ENCODE measurements at places on chromosomes 2 and 18.

DNA sequence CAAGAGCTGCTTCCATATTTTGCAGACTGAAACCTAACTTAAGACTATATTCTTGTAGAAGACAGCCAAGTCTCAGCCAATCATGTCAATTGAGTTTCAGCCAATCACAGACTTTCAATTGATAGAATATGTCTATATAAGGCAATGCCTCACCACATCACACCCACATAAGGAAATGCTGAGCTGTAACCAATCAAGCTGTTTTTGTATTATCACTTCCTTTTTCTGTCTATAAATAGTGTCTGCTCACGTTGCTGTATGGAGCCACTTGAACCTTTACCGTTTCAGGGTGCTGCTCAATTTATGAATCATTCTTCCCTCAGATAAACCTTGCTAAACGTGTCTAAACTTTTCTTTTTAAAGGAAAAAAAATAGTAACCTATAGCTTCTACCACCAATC, 1554.4 kb upstream of the LRRTM1 start:
- no peak for DNase-seq

DNA sequence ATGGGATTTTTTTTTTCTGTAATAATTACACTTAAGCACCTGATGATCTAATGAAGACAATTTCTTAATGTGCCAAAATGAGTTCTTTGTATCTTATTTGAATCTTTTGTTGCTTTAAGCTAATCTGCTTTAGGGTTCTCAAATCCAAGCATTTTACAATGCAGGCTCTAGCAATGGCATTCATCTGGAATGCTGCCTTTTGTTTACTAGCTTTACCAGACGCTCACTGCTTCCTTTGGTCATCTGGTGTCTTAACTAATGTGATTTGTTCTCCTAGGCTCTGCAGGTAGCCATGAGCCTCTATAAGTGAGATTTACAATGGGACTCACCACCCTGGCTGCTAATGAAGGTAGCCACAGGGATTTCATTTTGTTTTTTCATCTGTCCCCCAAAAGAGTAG, 100.3 kb downstream of the GREB1L start:
- DNase-seq: no peak

GRCh38 chr2:33704406-33704855, 105.3 kb upstream of the FAM98A start:
- DNase-seq: no peak

DNA sequence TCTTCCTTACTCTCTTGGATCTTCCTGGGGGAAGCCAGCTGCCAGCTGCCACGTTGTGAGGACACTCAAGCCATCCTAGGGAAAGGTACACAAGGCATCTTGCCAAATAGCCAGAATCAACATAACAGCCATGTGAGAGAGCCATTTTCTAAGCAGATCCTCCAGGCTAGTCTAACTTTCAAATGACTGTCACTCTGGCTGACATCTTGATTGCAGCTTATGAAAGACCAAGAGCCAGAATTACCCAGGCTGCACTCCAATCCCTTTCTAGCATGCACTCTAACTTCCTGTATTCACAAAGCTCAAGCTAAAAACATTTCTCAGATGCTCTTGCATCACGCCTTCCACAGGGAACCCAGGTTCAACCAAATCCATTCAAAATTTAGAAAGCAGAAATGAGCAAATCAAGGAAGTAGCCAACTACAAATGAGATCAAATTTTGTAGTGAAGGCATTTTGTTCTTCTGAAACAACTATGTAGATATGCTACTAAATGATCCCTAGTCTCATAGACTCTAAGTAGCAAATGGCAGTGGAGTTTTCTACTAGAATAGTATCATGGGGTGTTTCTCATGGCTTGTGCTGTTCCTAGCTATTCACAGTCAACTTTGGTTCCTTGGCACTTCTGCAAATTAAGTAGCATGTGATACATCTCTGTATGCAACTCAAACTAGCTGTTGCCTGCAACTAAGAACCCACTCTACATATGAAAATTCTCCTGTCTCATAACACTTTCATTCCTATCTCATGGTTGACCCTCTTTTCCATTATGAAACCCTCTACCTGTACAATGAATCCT, 281.9 kb downstream of the ZEB2 start:
- DNase-seq: no peak

DNA sequence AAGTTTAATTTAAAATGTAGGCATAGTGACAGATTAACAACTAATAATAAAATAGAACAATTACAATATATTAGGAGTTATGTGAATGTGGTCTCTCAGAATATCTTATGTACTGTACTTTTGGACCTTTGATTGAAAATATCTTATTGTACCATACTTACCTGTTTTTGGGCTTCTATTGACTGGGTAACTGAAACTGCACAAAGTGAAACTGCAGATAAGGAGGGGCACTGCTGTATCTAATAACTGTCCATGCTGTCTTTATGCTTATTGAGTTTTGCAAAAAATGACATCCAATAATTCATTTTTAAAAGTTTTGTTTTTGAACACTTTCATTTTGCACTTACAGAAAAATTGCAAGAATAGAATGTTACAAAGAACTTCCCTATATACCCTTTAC, 19.9 kb downstream of the BIRC6 start:
- no peak for DNase-seq

GRCh38 chr18:54672846-54673475, 81.9 kb downstream of the DYNAP start:
- no peak for DNase-seq
